ENCODE measurements at places on chromosomes 6 and 20. TPM values are rescaled to one million over a fixed set of nuclear protein-coding genes. Genes with fewer than 3 reads are reported as not detected.
A peak's percentile ranks its signal among the peaks of the same experiment; 100 is the strongest.

DNA sequence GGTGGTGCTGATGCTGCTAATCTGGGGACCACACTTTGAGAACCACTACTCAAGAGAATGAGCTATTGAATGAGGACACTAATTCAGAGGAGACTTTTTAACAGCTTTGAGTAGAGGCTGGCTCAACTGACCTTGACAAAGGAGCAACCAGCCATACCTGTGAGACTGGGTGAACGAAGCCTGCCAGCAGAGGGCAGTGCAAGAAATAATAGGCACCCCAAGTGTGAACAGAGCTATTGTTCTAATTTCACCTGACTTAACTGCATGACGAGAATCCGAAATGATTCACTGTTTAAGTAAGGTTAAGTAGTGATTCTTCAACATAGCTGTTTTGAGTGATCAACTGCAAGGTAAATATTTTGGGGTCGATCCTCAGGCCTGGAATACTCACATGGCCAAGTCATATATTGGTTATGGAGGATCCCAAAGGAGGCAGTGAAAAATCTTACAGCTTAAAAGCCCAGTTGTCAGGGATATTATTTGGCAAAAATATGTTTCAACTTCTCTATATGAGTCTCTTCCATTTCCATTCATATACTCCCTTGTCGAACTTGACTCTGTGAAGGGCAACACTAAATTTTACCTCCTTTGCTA, 550.5 kb upstream of the MARCKS start:
- H3K36me3 ChIP-seq: no peaks in the 10 kb centered on the region
- peak; percentile 83 for DNase-seq
- no peaks in the 10 kb centered on the region for H3K27me3 ChIP-seq
- no peaks in the 10 kb centered on the region for H3K4me1 ChIP-seq

DNA sequence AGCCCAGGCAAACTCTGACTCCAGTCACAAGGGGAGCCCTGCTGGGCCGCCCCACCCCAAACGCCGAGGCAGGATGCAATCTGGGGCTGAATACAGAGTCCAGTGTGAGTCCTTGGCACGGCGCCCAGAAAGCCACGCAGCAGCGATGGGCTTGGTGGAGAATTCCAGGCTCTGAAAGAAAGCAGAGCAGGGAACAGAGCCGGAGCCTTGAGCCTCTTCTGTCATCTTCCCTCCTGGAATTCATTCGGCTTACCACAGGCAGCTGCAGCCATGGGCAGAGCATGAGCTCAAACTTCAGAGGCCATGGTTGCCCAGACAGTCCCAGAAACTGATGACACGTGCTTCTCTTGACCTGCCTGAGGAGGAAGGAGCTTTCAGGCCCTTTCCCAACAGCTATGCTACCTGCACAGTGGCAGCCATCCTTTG, 441.1 kb upstream of the JARID2 start:
- no peaks in the 10 kb centered on the region for H3K36me3 ChIP-seq
- H3K4me3 ChIP-seq: no peak overlapping the region
- peak; percentile 93 for DNase-seq
- H3K27ac ChIP-seq: peak overlapping the region; percentile 52
- peaks cover 8% of the 10 kb centered on the region for H3K4me1 ChIP-seq
- no peaks in the 10 kb centered on the region for H3K27me3 ChIP-seq

DNA sequence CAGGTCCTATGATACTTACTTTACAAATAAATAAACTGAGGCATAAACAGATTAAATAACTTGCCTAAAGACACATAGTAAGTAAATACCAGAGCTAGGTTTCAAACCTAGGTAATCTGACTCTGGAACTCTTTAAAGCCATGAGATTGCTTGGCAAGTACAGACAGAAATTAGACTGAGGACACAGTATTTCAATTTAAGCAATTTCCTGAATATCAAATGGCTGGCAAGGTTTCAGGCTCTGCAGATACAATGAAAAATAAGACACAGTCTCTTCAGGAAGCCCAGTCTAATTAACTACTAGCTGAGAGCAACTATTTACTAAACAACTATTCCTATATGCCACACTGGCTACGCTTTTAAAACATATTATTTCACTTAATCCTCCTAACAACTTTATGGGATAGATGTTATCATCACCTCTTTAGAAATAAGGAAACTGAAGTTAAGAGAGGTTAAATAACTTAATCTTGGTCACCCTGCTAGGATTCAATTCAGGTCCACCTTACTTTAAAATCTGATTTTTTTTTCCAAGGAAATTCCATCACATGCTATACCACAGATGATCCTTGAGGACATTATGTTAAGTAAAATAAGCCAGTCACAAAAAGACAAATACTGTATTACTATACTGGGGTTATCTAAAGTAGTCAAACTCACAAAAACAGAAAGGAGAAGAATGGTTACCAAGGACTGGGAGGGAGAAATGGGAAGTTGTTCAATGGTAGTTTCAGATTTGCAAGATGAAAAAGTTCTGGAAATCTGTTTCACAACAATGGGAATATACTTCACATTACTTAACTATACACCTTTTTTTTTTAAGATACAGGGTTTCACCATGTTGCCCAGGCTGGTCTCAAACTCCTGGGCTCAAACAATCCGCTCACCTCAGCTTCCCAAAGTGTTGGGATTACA, 4.1 kb downstream of the TRPC4AP start:
- H3K4me1 ChIP-seq: peaks cover 27% of the 10 kb centered on the region
- DNase-seq: no peak
- H3K27me3 ChIP-seq: no peaks in the 10 kb centered on the region
- no peak overlapping the region for H3K4me3 ChIP-seq

DNA sequence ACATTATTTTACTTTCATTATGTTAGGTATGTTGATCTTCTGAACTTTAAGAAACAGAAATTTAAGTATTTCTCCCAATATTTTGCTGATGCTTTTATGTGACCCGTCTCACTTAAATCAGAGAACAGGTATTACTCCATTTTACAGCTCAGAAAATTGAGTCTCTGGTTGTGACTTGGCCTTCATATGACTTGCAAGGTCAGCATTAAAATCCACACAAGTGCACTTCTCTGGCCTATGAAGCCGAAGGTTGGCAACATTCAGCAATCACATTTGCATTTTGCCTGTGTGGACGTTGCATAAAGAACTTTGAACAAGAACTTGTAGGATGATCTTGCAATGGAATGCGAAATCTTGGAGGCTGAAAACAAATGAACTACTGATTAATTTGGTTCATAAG, 10.1 kb upstream of the MYLIP start:
- H3K4me3 ChIP-seq: no peak overlapping the region
- no peaks in the 10 kb centered on the region for H3K27me3 ChIP-seq
- no peaks in the 10 kb centered on the region for H3K36me3 ChIP-seq
- no peaks in the 10 kb centered on the region for H3K4me1 ChIP-seq
- no peak for DNase-seq

The ID4 gene
- 7.1 TPM for total RNA-seq

- H3K4me1 ChIP-seq: no peaks in the 10 kb centered on the region
- DNase-seq: no peak
- no peaks in the 10 kb centered on the region for H3K36me3 ChIP-seq
- no peak overlapping the region for H3K4me3 ChIP-seq
- H3K27me3 ChIP-seq: no peaks in the 10 kb centered on the region
These were observed 591.4 kb downstream of the RNF144B start for GRCh38 chr6:18978337-18979128.

The PPP1R3D gene
- total RNA-seq: 17.6 TPM

- DNase-seq: no peak
- H3K4me1 ChIP-seq: peaks cover 7% of the 10 kb centered on the region
- H3K36me3 ChIP-seq: no peaks in the 10 kb centered on the region
These were observed 73.9 kb downstream of the DCDC2 start for GRCh38 chr6:24284006-24284405.
